Trophoblast cell (in vitro differentiated cells and primary cell): ENCODE measurements at places on chromosomes 4 and X.

- H3K4me1 ChIP-seq: no peaks in the 10 kb centered on the region
- DNase-seq: no peak
- no peaks in the 10 kb centered on the region for H3K27me3 ChIP-seq
- H3K27ac ChIP-seq: no peak overlapping the region
- no peaks in the 10 kb centered on the region for H3K36me3 ChIP-seq
Observed at GRCh38 chr4:104462641-104463040, 32.1 kb downstream of the CXXC4 start.

- peaks cover 3% of the 10 kb centered on the region for H3K4me1 ChIP-seq
- no peaks in the 10 kb centered on the region for H3K36me3 ChIP-seq
- H3K27me3 ChIP-seq: no peaks in the 10 kb centered on the region
- H3K27ac ChIP-seq: no peak overlapping the region
- no peak overlapping the region for H3K4me3 ChIP-seq
- peak; percentile 38 for DNase-seq
Observed at GRCh38 chr4:85127653-85128052, 161.2 kb upstream of the WDFY3 start.

- no peaks in the 10 kb centered on the region for H3K4me1 ChIP-seq
- DNase-seq: no peak
- no peaks in the 10 kb centered on the region for H3K27me3 ChIP-seq
- H3K4me3 ChIP-seq: no peak overlapping the region
Observed at GRCh38 chrX:997631-998137, 214.8 kb downstream of the CRLF2 start.

- no peak overlapping the region for H3K4me3 ChIP-seq
- no peaks in the 10 kb centered on the region for H3K36me3 ChIP-seq
- no peaks in the 10 kb centered on the region for H3K27me3 ChIP-seq
- H3K27ac ChIP-seq: no peak overlapping the region
- DNase-seq: peak; percentile 40
Observed at GRCh38 chrX:7019555-7019954, 128.0 kb upstream of the STS start.

DNA sequence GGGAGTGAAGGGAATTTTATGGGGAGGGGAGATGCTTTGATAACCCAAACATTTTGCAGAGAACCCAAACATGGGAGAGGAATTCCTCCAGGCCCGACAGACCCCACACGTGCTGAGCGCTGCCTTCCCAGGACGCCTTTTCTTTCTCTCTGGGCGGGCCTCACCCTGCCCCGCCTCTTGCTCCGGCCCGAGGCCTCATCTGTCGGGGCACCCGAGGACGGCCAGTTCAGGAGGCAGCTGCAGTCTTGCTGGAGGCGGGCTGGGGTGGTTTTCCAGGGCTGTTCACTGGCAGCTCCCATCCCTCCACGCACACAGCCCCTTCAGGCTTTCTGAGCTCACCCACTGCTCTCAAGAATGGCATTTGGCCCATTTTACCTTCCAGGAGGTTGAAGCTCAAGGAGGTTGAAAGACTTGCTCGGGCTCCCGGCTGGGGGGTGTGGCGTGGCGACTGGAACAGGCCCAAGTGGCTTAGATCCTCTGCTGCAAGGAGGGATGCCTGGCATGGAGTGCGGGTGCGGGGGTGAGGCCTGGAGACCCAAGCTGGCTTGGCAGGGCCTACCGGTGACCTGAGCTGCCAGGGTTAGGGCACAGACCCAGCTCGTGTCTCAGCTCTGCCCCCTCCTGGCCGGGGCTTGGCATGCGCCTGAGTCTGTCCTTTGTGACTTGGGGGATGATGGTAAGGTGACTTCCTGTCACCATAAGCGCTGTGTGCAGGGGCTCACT is 99.2 kb downstream of the PSAPL1 start:
- H3K4me3 ChIP-seq: no peak overlapping the region
- H3K27me3 ChIP-seq: no peaks in the 10 kb centered on the region
- no peaks in the 10 kb centered on the region for H3K36me3 ChIP-seq
- no peak overlapping the region for H3K27ac ChIP-seq
- peak; percentile 50 for DNase-seq

GRCh38 chr4:79403356-79403755 is 4.7 kb downstream of the GK2 start:
- no peaks in the 10 kb centered on the region for H3K27me3 ChIP-seq
- no peaks in the 10 kb centered on the region for H3K36me3 ChIP-seq
- no peak for DNase-seq

GRCh38 chrX:47796433-47796906 is 40.2 kb upstream of the ZNF81 start:
- DNase-seq: no peak
- H3K27me3 ChIP-seq: no peaks in the 10 kb centered on the region
- no peak overlapping the region for H3K27ac ChIP-seq
- no peak overlapping the region for H3K4me3 ChIP-seq
- no peaks in the 10 kb centered on the region for H3K4me1 ChIP-seq

DNA sequence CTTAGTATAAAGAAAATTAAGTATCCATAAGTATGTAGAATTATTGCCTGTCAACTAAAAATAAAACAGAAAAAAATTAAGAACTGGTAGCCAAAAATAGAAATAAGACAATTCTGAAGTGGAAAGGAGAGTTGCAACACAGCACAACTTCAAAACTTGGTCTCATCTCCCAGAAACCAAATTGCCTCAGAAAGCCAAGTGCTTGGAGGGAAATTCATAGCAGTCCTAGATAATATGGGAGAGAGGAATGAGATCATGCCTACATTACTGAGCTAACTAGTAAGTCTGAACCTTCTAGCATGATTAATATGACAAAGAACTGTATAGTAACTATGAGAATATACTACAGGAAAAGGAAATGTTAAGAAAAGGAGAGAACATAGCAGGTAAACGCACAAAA is 256.5 kb downstream of the LDB2 start:
- no peak for DNase-seq
- H3K27me3 ChIP-seq: no peaks in the 10 kb centered on the region
- no peaks in the 10 kb centered on the region for H3K36me3 ChIP-seq
- no peak overlapping the region for H3K27ac ChIP-seq

DNA sequence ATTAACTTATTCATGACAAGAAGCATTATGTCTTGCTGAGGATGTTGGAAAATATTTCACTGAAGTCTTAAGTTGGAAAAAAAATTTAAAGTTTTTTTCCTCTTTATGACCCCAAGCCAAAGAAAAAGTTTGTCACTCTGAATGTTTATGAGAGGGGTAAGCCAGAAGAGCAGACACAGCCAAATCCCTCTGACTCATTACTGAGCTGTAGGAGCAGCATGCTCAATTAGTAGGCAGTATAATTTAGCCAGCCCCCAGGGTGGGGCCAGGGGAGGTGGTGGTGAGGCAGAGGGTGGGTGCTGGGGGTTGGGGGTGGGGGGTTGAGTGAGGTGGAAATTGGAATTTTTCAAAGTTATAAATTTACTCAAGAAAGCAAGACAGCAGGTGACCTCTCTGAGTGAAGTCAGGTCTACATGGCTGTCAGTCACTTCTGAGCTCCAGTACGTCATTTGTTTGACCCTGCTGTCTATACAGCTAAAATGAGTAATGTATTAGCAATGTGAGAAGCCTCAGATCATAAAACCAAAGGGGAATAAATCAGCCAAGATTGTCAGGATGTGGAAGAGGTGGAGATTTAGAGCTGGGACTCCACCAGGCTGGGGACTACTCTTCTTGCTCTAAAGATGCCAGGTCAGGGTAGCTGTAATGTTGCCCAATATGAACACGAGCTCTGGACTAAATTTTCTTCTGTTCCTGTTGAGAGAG is 98.8 kb upstream of the NDP start:
- no peak overlapping the region for H3K27ac ChIP-seq
- H3K27me3 ChIP-seq: no peaks in the 10 kb centered on the region
- no peaks in the 10 kb centered on the region for H3K4me1 ChIP-seq

DNA sequence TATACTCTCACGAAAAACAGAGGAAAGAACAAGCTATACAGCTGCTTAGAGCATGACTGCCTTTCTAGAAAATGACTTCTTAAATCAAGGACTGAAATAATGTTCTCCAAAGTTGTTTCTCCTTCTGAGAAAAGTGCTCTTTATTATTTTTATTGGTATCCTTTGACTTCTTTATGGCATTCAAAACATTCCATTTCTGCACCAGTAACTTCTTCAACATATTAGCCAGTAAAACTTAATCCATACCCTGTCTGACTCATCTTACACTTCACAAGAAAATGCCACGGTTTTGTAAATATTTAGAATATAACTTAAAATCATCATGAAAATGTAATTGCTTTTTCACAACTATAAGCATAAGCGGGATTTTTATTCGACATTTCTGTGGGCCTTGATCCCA is 180.4 kb downstream of the NR3C2 start:
- no peaks in the 10 kb centered on the region for H3K36me3 ChIP-seq
- H3K27me3 ChIP-seq: no peaks in the 10 kb centered on the region
- DNase-seq: no peak

GRCh38 chrX:109268340-109268739 is 213.5 kb downstream of the GUCY2F start:
- no peak for DNase-seq
- H3K4me1 ChIP-seq: no peaks in the 10 kb centered on the region
- H3K36me3 ChIP-seq: no peaks in the 10 kb centered on the region

GRCh38 chrX:1582686-1583437 is 8.5 kb upstream of the AKAP17A start:
- no peaks in the 10 kb centered on the region for H3K36me3 ChIP-seq
- H3K27me3 ChIP-seq: no peaks in the 10 kb centered on the region
- no peak overlapping the region for H3K4me3 ChIP-seq
- no peaks in the 10 kb centered on the region for H3K4me1 ChIP-seq
- peak; percentile 43 for DNase-seq
- H3K27ac ChIP-seq: no peak overlapping the region

GRCh38 chrX:66002824-66003680 is 36.8 kb downstream of the VSIG4 start:
- no peak overlapping the region for H3K27ac ChIP-seq
- H3K27me3 ChIP-seq: no peaks in the 10 kb centered on the region
- H3K4me3 ChIP-seq: no peak overlapping the region
- H3K36me3 ChIP-seq: no peaks in the 10 kb centered on the region

- H3K4me3 ChIP-seq: no peak overlapping the region
- no peaks in the 10 kb centered on the region for H3K36me3 ChIP-seq
- no peak overlapping the region for H3K27ac ChIP-seq
- no peak for DNase-seq
- H3K4me1 ChIP-seq: no peaks in the 10 kb centered on the region
- no peaks in the 10 kb centered on the region for H3K27me3 ChIP-seq
Observed at GRCh38 chr4:130359542-130359941, 1263.6 kb downstream of the C4orf33 start.

- DNase-seq: no peak
- peaks cover 13% of the 10 kb centered on the region for H3K4me1 ChIP-seq
- peaks cover 2% of the 10 kb centered on the region for H3K36me3 ChIP-seq
- no peak overlapping the region for H3K27ac ChIP-seq
- H3K27me3 ChIP-seq: no peaks in the 10 kb centered on the region
Observed at GRCh38 chr4:168796362-168797106, 213.5 kb downstream of the CBR4 start.

DNA sequence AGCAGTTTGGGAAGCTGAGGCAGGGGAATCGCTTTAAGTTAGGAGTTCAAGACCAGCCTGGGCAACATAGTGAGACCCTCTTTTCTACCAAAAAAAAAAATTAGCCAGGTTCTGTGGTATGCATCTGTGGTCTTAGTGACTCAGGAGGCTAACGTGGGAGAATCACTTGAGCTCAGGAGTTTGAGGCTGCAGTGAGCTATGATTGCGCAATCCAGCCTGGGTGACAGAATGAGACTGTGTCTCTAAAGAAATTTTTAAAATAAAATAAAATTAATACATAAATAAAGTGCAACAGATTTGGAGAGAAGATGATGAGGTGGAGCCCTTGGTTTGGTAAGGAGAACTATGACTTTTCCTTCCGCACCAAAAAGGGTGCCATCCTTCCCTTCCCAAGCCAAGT is 436.9 kb downstream of the NLGN4X start:
- H3K27me3 ChIP-seq: no peaks in the 10 kb centered on the region
- H3K36me3 ChIP-seq: no peaks in the 10 kb centered on the region
- H3K27ac ChIP-seq: no peak overlapping the region
- H3K4me1 ChIP-seq: no peaks in the 10 kb centered on the region

GRCh38 chrX:153874085-153874365 is 11.9 kb downstream of the L1CAM start:
- H3K36me3 ChIP-seq: peaks cover 20% of the 10 kb centered on the region
- DNase-seq: no peak
- H3K27me3 ChIP-seq: no peaks in the 10 kb centered on the region
- H3K4me1 ChIP-seq: peaks cover 9% of the 10 kb centered on the region

DNA sequence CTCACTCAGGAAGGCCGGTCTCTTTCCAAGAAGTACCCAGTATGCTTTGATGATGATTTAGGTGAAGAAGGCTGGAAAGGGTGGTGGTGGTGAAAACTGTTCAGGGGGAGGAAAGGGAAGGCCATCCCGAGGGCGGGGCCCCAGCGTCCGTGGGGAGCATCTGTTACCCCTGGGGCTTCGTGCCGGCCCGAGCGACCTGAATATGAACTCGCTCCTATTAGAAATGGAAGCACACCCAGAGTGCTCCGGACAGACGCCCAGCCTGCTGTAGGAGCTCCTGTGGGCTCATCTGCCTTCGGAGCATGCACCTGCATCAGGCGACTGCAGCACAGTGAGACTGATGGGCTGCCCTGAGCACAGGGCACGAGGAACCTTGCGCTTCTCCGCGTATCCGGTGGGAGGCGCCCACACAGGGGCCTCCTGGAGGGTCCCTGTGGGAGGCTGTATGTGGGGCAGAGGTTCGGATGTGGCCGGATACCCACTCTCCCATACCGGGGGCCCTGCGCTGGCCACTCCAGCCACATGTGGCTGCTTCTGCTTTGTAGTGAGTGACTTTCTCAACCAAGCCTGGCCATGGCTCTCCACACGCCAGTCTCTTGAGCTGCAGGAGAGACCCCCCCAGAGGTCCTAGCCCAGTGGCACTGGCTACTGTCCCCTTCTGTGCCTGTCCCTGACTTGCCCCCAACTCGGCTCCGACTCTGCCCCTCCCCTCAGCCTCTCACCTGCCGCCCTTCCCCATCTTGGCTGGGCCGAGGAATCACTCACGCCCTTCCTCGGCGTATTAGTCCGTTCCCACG is 36.7 kb downstream of the FGFRL1 start:
- no peak for DNase-seq
- H3K4me1 ChIP-seq: peaks cover 21% of the 10 kb centered on the region
- no peak overlapping the region for H3K4me3 ChIP-seq
- no peaks in the 10 kb centered on the region for H3K36me3 ChIP-seq

DNA sequence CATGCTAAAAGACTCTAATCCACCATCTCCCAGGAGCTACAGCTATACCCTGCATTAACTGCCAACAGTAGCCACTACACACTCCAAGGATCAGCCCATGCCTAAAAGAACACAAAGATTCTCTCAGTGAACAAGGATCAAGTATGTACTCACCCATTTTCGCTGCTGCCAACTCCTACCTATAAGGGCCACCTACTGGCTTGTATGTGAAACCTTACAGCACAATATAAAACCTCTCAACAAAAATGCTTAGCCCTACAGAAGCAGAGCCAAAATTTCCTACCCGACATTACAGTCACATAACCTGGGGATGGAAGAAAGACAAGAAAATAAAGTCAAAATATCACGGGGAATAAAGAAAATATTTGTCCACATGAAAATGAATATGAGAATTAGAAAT is 562.8 kb upstream of the POU3F4 start:
- no peak overlapping the region for H3K27ac ChIP-seq
- H3K4me1 ChIP-seq: no peaks in the 10 kb centered on the region
- H3K4me3 ChIP-seq: no peak overlapping the region
- no peaks in the 10 kb centered on the region for H3K27me3 ChIP-seq
- H3K36me3 ChIP-seq: no peaks in the 10 kb centered on the region
